Left renal pelvis (tissue), 4 donors: ENCODE measurements at places on chromosomes 7 and 10.

GRCh38 chr10:35640951-35641675, 983 bp downstream of the FZD8 start:
- no peak for DNase-seq

GRCh38 chr10:92052741-92053140, 129.2 kb downstream of the BTAF1 start:
- DNase-seq = no peak

DNA sequence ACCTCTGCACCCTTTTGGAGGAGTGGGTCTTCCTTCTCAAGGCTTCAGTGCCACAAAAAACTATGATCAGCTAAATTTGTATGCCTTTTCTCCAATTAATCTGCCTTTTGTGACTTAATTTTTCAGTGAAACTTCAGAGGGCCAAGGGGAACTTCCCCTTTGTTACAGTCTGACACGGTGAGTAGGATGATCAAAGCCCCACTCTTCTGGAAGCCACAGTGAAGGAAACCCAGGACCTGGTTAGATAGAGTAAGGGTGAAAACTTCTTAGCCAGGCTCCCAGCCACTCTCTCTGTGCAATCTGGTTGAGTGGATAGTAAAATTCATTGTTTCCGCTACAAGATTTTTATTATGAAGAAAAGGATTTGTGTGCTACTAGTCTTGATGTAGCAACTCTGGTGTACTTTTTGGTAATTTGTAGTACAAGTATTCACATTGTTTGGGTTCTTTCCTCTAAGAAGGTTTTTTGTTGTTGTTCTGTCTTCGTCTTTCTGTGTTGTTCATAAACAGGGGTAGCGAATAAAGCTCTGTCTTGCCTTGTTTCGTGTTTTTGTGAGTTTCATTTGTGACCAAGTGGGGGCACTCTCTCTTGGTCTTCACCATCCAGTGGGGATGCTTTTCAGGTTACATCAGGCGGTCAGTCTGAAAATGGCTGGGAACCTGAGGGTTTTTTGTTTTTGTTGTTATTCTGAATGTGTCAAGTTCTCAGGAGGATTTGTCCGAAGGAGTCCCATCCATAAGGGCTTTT, 268.5 kb upstream of the NPSR1 start:
- DNase-seq = no peak

- no peak for DNase-seq
These were observed 86.1 kb upstream of the MTPN start for GRCh38 chr7:136063326-136063666.

GRCh38 chr10:95906677-95907455, 909 bp upstream of the CC2D2B start:
- peak; percentile 53 for DNase-seq
